ENCODE measurements at places on chromosomes 3 and 15.

DNA sequence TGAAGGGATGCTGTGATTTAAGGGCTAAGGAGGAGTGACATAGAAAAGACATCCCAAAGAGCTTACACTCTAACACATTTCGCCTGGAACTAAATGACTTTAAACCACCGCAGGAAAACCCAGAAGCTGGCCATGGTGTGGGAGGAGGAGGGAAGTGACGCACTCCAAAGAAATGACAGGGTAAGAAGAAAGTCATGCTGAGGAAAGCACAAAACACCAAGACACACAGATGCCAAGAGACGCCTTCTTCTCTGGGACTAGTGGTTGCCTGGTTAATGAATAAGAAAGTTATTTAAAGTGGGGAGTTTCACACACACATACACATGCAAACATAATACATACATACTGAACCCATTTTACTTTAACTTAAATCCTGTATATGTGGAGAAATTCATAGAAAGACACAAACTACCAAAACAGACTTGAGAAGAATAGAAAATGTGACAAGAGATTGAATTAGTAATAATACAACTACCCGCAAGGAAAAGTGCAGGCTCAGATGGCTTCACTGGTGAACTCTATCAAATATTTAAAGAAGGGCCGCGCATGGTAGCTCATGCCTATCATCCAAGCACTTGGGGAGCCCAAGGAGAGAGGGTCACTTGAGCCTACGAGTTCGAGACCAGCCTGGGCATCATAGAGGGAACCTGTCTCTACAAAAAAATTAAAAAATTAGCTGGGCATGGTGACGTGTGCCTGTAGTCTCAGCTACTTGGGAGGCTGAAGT lies 125.5 kb downstream of the NSMCE3 start:
- DNase-seq = no peak

DNA sequence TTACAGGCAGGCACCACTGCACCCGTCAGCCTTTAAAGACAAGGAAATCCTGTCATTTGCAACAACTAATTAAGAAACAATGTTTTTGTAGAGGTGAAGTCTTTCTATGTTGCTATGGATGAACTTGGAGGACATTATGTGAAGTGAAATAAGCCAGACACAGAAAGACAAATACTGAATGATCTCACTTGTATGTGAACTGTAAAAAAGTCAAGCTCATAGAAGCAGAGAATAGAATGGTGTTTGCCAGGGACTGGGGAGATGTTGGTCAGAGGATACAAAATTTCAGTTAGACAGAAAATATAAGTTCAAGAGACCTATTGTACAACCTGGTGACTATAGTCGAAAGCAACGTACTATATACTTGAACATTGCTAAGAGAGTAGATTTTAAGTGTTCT lies 27.2 kb upstream of the ARPIN start:
- no peak for DNase-seq

- DNase-seq = no peak
These were observed 595 bp downstream of the PDCD7 start for GRCh38 chr15:65132878-65133547.

GRCh38 chr15:43957724-43958123 lies 130.9 kb downstream of the WDR76 start:
- no peak for DNase-seq

GRCh38 chr3:83683937-83684598 lies 1274.7 kb upstream of the CADM2 start:
- no peak for DNase-seq

- DNase-seq = no peak
These were observed 347.4 kb downstream of the PDCD6IP start for GRCh38 chr3:34145796-34146195.

GRCh38 chr3:174285242-174285864 lies 573.8 kb upstream of the NAALADL2 start:
- no peak for DNase-seq

GRCh38 chr3:23235264-23235663 lies 32.1 kb downstream of the UBE2E2 start:
- DNase-seq = no peak

- DNase-seq = peak; percentile 78
These were observed 36.4 kb downstream of the FAM3D start for GRCh38 chr3:58630076-58630709.
